ENCODE measurements at places on chromosomes 16 and 17.

- no peak for DNase-seq
Observed at GRCh38 chr17:65756760-65757159, 195.3 kb upstream of the AXIN2 start.

DNA sequence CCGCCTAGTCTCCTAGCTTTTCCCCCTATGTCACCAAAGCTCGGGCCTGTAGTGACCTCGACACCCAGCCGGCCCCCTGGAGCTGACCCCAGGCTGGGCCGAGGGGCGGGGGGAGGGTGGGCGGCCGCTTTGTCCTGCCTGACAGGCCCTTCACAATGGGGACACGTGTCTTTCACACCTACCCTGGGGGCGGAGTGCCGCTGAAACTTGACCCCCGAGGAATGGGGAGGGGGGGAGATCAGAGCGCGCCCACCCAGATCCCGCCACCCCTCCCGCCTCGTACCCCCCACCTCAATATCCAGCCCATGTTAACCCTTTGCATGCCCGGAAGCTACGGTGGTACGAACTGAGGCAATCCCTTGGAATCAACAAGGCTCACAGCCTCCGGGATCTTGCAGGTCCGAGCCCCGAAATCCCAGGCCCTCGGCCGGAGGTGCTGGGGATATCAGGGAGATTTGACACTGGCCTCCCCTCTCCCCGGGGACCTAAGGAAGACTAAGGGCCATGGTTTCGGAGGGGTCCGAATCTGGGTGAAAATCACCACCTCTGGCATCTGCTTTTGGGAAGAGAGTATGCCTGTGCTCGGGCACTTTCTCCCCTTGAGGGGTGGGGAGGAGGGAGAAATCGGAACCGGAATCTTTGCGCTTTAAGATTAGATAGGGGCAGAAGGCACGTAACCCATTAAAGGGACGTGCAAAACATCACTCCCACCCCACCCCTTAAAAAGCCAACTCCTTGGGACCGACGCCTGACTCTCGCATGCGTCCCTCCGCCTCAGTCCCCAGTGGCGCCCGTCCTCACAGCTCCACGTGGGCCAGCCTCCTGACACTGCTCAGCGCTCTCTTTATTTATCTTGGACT, 2.6 kb downstream of the NOG start:
- DNase-seq: no peak

DNA sequence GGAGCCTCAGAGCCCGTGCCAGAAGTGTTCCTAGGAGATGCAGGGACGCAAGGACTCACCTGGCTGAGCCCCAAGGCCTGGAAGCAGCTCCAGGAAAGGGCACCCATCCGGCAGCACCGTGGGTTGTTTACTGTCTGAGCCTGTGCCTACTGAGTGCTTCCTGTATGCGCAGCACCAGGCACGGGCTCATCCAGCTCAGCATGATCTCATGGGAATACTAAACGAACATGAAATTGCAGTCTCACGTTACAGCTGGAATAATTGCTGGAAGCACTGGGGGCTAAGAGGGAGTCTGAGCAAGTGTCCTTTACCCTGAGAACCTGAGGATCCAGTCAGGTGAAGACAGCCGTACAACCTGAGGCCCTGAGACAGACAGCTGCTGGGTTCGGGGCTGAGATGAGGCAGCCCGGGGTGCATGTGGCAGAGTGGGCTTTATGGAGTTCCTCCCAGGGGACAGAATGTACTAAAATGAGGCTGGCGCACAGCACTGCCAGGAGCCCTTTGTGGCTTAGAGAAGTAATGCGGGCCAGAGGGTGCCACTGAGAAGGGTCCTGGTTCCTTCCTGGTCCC, 5.4 kb downstream of the CTRL start:
- DNase-seq: no peak

- DNase-seq: no peak
Observed at GRCh38 chr17:35819455-35819854, 10.2 kb downstream of the TAF15 start.

DNA sequence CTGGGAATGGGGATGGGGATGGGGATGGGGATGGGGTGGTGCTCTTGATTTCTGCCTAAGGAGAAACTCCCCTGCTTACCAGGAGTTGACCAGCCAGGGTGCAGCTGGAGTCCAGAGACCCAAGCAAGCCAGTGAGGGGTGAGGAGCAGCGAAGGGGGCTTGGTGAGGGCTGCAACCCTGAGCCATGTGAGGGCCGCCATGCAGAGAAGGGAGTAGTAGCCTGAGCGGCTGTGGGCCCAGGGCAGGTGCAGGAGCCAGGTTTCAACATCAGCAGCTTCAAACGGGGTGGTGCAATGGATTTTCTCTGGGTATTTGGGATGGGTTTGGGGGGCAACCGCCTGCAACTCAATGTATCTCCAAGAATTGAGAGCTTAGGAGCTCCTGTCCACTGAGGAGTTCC, 35.2 kb downstream of the COX4I1 start:
- DNase-seq: no peak

DNA sequence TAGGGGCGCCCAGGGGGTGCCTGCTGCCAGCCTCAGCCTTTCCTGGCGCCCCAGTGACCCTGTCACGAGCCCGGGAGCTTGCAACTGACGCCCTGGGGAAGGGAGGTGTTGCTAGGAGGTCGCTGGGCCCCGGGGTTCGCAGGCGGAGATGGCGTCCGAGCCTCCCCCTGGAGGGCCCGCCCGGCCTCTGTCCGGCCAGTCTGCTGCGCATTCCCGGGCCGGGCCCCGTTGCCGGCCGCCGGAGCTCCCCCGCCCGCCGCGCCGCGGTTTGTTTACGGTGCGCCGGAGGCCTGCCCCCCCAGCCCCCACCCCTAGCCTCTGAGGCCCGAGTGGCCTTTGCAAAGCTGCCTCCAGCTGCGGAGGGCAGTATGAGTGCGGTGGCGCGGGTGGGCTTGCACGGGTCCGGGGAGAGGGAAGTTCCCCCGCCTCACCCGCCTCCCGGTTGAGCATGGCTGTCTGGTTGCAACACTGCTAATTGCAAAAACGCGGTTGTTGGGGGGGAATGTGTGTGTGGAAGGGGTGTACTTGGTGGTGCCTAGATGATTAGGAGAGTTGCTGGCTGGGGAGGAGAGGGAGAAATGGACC, 514 bp downstream of the THRA start:
- no peak for DNase-seq

- no peak for DNase-seq
Observed at GRCh38 chr17:76234354-76234679, 6.0 kb downstream of the RNF157 start.

DNA sequence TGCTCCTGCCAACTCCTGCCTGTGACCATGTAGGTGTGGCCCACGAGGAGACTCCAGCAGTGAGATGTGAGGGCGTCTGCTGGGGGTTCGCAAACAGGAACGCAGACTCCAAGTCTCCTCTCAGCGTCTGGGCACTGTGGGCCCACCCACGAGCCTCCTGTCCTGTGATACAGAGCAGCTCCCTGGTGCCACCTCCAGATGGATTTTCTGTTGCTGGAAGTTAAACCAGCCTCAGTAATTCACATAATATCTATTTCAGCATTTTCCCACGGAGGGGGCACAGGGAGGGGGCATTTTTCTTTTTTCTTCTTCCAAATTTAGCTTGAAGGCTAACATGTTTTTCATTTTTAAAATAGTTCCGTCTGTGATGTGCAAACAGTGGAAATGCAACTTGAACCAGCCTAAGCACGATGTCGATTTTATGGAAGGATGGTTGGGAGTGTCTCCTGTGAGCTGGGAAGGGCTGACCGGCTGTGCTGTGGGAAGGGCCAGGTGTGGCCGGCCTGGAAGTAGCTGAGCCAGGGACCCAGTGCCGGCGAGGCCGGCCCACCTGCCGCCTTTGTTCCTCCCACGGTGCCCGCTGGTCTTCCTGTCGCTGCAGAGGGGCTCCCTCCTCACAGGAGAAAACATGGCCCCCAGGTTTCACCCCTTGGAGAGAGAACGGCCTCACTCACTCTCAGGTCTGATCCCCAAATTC, 3.9 kb upstream of the RAB40B start:
- DNase-seq: no peak

DNA sequence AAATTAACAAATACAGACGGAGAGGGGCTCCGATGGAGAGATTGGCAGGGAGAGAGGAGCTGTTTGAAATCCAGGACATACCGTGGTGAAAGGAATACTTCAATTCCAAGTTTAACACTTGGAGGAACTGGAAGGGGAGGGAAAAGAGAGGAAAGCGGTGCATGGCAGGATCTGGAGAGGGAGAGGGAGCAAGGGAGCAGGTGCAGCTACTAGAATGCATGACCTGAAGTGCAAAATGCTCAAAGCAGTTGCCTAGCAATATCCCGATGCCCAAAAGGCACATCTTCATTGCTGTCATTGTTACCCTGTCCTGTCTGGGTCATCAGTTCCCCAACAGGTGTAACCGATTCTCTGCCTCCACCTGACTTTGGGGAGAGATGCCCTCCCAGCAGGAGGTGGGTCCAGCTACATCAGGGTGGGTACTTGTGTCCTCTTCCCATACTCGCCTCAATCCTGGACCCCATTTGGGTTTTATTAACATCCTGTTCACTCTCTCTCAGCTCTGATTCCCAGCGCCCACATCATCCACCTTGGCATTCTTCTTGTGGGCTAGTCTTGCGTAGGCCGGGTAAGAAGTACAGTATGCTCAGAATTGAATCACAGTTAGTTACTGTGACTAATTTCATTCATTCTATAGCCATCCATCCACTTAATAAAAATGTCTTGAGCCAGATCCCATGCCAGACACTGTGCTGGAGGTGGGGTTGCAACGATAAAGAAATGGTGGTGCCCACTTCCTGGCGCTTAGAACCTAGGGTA, 37.4 kb upstream of the EMP2 start:
- peak; percentile 32 for DNase-seq

GRCh38 chr17:74750327-74751069, 2.1 kb downstream of the NHERF1 start:
- DNase-seq: no peak

- DNase-seq: no peak
Observed at GRCh38 chr17:36934692-36935630, 2.3 kb upstream of the LHX1 start.

DNA sequence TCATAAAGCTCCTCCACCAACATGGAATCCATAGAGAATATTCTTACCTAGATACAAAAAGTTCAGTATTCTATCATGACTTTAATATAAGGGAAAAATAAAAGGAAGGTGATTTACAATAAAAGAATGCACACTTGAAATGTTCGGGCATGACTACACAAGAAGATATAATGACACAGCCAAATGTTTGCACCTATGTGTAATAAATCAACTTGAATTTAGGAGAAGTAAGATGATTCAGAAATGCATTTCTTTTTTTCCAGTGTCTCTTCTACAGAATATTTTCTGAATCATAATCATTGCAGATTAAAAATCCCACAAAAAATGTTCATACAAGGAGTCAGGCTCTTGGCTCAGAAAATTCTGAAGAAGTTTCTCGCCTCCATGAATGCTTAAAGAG, 404.0 kb upstream of the HSBP1 start:
- no peak for DNase-seq

- DNase-seq: no peak
Observed at GRCh38 chr16:67249178-67250044, 632 bp downstream of the SLC9A5 start.

GRCh38 chr16:5979905-5980550, 882.4 kb upstream of the EEF2KMT start:
- no peak for DNase-seq

GRCh38 chr16:50521246-50521900, 26.8 kb upstream of the NKD1 start:
- DNase-seq: no peak
